ENCODE measurements at places on chromosomes 7 and 10.

DNA sequence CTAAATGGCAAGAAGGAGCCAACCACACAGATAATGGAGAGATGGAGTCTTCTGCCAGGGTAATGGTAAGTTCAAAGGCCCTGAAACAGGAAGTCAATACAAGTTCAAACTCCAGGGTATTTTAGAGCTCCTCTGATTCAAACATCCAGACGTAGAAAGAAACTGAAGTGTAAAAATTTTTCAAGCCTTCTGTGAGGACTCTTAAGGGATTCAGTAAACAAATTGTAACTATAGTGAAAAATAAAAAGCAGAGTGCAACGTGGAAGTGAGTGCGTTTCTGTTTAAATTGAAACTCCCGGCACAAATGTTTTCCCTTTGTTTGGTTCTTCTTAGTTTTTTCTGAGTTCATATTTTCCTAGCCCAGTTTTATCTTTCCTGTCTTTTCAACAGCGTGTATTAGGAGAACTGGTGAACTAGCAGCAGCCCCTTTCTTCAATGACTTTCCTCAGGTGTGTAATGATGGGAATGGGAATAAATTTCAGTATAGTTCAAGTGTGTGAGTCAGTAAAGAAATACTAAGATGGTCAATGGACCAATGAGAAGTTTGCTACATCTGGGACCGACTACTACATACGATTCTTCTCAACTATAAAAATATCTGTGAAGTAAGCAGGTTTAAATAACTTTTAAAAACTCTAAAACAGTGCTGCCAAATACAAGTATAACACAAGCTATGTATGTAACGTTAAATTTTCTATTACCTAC lies 298.9 kb downstream of the CSTF2T start:
- DNase-seq: no peak

DNA sequence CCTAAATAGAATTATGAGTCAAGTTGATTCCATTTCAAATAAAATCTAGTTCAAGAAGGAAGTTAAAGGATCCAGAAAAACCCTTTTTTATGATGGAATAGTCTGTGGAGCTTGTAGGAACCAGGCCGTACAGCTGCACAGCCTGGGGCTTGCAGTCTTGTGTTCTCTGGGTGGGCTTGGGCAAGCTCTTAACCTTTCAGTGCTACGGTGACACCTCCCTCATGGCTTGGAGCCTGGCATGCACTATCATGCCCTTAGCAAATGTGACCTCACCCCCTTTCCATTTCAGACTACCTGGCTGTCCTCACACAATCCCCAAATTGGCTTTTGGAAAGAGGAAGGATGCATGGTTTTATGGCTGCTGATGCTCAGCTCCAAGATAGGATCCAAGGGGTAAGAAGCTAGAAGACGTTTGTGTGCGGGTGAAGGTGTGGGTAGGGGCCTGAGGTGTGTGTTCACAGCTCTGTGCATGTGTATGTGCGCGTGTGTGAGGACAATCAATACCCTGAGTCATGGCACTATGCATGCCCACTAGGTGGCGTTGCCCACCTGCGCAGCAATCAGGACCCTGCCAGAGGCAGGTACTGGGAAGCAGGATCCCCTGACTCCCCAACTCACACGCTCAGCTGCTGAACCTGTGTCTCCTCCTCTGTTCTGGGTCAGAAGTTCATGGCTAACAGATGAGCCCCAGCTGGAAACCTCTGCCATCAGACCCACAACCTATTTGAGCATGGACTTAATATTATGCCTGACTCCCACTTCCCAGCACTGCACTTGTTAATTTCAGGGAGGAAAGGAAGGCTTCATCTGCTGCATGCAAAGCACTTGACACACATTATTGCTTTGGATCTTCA lies 113.4 kb downstream of the PTPN20 start:
- peak; percentile 26 for DNase-seq

DNA sequence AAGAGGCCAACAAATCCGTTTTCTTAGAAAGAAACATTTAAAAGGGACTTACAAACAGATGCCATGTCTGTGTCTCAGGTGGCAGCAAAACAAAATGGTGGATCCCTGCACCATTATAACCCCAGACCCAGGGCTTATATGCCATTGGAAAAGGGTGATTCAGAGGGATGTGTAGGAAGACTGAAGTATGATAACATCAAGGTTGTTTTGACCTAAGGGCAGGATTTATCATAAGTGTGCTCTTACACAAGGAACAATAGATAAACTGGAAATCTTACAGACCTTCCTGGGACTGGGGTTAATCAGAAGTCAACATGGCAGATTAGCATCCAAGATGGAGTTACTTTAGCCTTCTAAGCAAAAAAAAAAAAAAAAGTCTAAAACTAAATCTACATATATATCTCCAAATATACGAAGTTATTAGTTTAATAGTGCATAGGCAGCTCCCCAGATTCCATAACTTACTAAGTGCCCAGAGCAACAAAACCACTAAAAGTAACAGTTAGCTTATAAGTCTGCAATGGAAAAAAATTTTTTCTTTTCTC lies 34.3 kb upstream of the WNT16 start:
- no peak for DNase-seq

- peak; percentile 12 for DNase-seq
These were observed 28.1 kb downstream of the AGAP3 start for GRCh38 chr7:151114151-151115090.

DNA sequence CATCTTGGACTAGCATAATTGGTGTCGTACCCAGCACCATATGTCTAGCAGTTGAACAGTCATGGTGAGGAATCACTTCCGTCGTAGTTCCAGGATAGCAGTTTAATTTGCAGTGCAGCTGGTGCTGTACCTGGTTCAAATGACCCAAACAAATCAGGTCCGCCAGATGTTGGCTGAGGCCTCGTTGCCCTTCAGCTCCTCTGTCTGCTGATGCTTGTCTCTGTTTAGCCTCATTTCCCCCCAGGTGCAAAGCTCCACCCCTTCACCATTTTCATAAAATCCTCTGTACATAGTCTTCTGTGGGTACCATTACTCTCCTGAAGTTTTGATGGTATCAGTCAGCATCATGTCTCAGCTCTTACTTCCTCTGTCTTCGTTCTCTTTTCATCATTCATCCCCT lies 35.1 kb downstream of the UMAD1 start:
- no peak for DNase-seq

DNA sequence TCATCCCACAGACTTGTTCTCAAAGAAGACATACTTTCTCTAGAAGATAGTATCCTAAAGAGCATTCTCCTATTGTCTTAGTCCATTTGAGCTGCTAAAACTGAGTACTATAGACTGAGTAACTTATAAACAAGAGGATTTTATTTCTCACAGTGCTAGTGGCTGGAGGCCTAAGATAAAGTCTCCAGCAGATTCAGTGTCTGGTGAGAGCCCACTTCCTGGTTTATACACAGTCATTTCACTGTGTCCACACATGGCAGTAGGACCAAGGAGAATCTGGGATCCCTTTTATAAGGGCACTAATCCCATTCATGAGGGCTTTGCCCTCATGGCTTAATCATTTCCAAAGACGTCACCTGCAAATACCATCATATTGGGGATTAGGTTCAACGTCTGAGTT lies 68.7 kb downstream of the LRRC17 start:
- no peak for DNase-seq

DNA sequence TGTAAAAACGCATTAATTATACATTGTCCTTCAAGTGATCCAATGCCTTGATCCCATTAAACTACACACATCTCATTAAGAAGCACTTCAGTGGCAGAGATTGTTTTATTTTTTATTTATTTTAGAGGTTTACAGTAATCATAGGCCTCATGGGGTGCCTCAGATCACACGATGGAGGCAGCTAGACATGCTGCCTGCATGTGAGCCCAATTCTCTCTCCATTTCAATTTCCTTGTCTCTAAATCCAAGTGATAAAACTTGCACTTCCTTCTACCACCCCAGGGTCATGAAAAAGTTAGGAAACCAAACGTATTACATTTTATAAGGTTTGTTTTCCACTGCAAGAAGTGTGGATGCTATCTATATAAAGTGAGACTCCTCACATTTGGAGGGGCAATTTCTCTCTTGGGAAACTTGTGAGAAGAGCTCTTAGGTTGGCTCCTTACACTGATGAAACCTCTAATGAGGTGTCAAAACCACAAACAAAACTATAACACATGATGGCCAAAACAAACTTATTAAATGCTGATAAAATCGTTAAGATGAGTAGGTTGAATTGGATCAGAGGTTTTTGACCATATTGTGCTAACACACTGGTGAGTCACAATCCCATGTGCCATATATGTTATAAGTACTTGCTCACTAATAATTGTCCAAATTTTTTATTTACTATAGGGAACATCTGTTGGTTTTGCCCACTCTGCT lies 22.3 kb upstream of the XPNPEP1 start:
- no peak for DNase-seq

GRCh38 chr7:78568690-78569089 lies 770.1 kb downstream of the PHTF2 start:
- DNase-seq: no peak

DNA sequence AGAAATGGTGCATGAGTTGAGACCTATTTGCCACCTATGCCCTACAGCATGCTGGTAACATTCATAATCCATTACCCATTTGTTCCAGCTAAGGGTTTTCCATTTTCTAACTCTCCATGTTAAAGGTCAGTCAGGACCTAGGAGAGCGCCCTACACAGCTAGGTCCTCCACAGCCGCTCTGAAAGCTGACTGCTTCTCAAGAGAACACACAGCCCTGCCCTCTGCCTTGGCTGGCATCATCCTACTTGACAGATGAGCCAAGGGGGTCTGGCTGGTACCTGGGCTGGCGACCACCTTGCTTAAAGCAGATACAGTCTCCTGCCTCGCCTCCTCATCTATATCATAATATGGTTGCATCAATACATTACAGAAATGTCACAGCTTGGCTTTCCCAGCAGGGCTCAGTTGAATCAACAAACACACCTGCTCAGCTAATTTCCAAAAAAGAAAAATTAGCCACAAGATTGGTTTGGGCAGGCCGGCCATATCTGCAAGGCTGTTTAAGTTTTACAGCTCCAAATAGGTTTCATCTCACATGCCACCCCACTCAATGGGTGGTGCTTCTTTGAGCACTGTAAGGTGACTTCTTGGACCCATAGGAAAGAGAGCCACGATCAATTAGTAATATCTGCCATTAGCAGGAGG lies 17.3 kb downstream of the TLL2 start:
- DNase-seq: peak; percentile 32

DNA sequence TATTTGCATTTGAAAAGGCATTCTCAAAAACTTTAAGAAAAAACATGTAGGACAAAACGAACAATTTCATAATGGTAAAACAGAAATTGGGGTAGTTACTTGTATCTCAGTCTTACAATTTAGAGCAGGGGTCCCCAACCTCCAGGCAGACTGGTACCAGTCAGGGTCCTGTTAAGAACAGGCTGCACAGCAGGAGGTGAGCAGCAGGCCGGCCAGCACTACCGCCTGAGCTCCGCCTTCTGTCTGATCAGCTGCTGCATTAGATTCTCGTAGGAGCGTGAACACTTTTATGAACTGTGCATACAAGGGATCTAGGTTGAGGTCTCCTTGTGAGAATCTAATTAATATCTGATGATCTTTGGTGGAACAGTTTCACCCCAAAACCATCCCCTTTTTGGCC lies 77.3 kb downstream of the SEMA3A start:
- DNase-seq: no peak

DNA sequence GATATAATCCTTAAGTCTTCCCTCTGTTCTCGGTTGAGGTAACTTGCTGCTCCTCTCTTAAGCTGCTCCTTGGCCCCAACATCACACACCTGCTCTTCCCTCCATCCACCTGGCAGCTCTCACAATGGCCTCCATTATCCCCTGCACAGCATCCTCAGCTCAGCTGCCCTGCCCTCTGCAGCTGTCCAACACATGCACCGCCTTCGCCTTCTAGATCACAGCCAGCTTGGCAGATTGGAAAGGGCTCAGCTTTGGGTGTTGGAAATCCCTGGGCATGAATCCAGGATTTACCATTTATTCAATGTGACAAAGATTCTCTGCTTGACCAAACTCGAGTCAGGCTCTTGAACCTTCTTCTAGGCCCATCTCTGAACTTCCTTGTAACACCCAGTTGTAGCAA lies 20.6 kb downstream of the RGR start:
- DNase-seq: no peak

GRCh38 chr7:135801877-135802276 lies 53.3 kb upstream of the FAM180A start:
- no peak for DNase-seq

- DNase-seq: peak; percentile 46
These were observed 18.9 kb downstream of the ANLN start for GRCh38 chr7:36408589-36408988.

DNA sequence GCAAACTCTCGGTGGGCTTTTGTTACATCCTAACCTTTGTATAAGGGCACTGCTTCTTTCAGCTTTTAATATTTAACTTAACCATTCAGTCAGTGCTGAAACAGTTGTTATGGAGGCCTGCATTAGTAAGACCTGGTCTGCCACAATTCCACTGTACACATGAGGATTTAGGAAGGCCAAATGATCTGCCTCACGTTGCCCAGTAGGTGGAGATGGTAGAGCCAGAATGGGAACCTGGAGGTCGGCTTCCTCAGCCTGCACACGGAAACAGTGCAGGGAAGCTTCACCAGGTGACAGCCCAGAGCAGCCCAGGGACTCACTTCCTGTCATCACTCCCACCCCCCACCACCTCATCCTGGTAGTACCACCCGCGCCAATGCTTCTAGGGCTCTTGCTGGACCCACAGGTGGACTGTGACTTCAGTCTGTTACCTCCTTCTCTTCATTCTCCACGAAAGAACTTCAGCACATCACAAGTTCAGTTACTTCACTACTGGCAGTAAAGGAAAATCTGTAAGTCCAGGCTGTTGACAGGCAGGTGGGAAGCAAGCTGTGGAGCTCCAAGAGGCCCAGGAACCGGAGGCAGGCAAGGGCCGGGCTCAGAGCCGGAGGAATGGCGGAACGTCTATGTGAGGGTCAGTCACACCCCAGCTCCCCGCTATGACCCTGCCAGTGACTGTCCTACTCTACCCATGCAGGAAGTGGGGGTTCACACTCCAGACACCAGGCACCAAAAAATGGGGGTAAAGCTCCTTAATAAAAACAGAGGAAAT lies 480.3 kb upstream of the C7orf33 start:
- DNase-seq: no peak

DNA sequence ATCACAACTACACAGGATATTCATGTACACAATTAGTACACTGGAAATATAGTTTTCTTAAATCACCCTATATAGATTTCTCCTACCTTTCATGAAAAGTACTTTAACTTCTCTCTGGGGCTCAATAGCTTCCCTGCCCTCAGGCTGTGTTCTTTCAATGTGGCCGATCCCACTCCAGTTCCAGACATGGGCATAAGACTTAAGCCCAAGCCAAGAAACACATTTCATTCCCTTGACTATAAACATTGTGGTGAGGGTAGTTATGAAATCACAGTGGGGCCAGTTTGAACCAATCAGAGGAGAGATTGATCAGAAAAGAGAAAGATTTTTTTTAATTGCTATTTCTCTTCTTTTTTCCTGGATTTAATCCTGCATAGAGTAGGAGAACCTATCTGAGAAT lies 904.6 kb upstream of the SORCS1 start:
- DNase-seq: no peak

DNA sequence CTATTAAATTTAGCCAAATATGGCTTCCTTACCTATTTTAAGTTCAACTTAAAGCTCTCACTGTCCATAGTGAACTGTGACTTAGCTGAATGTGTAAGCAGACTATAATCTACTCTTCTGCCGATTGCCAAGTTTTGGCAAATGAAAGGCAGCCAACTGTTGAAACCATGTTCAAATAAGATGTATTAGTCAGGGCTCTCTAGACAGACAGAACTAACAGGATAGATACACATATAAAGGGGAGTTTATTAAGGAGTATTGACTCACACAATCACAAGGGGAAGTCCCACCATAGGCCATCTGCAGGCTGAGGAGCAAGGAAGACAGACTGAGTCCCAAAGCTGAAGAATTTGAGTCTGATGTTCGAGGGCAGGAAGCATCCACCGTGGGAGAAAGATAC lies 837.7 kb upstream of the AUTS2 start:
- no peak for DNase-seq

All from fibroblast of lung (primary cell).